ENCODE measurements at places on chromosomes 7 and 10.

DNA sequence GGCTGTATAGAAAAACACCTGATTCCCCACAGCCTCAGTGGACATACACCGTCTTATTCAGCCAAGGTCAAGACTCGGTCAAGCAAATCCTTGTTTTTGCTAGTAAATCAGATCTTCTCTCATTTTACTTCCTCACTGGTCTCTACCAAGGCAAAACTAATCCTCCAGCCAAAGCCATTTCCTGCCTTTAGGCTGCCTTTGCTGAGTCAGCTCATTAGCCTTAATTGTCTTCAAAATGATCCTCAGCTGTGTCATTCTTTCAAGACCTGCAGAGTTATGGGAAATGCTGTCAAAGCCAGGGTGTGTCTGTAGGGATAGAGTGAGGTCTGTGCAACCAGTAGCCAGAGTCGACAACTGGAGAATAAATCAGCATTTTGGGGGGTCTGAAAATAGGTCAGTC is 107.2 kb upstream of the FAM180A start:
- DNase-seq = no peak

- DNase-seq = no peak
These were observed 1229.5 kb downstream of the REEP3 start for GRCh38 chr10:64750672-64751071.

GRCh38 chr7:34849163-34849960 is 187.9 kb downstream of the DPY19L1 start:
- DNase-seq = no peak

GRCh38 chr7:150587551-150587950 is 20.4 kb downstream of the GIMAP4 start:
- DNase-seq = no peak

GRCh38 chr10:91803386-91804125 is 5.3 kb downstream of the TNKS2 start:
- no peak for DNase-seq

- DNase-seq = no peak
These were observed 363.6 kb downstream of the ANKRD30A start for GRCh38 chr10:37488792-37489657.

DNA sequence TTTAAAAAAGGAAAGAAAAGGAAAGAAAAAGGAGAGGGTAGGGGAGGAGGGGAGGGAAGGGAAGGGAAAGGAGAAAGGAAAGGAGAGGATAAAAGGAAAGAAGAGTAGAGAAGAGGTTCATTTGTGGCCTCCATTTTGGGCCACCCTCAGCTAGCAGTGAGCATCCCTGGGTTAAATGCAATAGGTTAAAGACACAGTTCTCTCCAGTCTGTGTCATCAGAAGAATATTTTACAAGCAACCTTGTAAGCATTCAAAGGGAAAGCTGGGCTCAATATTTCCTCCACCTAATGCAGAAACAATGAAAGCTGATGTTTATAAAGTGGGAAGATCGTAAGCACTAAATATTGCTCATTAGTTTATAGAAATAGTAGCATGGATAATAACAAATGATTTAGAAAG is 219.1 kb upstream of the PITRM1 start:
- DNase-seq = no peak

DNA sequence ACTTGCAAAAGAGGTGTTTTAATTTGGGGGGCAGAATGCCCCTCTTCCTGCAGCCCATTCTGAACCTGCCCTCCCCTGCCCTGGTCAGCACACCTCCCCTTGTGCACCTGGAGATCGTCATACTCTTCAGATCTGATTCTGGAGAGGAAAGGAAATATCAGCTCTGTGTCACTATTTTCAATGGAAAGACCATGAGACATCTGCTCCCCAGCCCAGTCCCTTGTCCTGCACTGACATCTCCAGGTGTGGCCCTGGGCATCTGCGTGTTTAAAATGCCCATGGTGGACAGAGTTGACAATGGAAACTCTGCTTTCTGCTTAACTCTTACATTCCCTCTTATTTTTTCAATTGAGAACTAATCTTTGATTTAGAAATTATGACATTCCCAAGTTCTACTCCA is 41.6 kb upstream of the RASGEF1A start:
- DNase-seq = no peak

DNA sequence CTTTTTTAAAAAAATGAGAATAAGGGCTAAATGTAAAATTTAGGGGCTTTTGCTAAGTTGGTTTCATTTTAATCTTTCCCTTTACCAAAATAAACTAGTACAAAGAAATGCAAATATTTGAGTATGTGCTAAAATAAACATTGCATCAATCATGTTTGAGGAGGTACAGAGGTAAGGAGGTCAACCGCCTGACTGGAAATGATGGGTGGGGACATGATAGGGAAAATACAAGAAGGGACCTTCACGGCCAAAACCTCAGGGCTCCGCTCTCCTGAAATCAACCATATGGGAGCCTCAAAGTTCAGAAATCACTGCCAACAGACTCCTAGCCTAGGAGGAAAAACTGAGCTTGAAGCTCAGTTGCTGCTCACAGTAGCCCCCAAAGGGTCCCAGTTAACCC is 207.6 kb downstream of the AHR start:
- no peak for DNase-seq

- no peak for DNase-seq
These were observed 339.5 kb downstream of the ELMO1 start for GRCh38 chr7:37109016-37109683.

GRCh38 chr10:110571093-110571743 is 3.7 kb downstream of the SMC3 start:
- DNase-seq = no peak

- no peak for DNase-seq
These were observed 1.2 kb downstream of the NSUN5 start for GRCh38 chr7:73307436-73307835.

GRCh38 chr7:83520726-83521125 is 128.2 kb downstream of the SEMA3E start:
- DNase-seq = no peak

GRCh38 chr7:35695473-35695850 is 527 bp upstream of the HERPUD2 start:
- DNase-seq = no peak

DNA sequence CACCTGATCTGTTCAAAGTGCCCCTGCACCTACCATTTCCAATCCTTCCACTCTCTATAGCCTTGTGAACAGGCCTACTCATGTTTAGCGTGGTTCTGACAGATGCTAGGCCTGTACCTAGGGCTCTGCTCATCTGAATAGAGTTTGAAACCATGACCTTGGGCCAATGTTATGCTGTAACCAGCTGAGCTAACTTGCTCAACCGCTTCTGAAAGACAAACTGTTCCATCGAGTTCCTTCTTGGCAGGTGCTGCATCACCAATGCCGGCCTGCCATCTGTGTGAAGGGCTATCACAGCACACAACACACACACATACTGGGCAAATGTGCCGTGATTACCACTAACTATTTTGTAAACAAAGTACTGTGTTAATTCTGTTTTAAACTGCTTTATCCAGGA is 419.0 kb upstream of the GALNT17 start:
- no peak for DNase-seq

DNA sequence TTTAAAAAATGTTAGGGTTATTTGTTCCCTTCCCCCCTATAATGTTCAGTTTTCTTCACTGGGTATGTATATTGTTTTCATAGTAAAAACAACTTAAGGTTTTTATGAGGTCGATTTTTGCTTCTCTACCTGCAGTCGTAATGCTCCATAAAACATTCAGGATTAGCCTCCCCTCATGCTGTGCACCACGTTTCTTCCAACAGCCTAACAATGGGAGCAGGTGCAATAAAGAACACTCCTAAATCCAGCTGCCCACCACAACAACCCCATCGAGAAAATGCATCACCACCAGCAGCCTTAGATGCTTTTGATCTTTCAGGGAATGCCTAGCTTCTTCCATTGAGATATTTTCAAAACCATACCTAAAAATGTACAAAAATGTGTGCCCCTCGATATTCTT is 111.1 kb downstream of the ADAM12 start:
- no peak for DNase-seq

- DNase-seq = no peak
These were observed 594 bp downstream of the CNNM1 start for GRCh38 chr10:99329554-99330346.

- DNase-seq = no peak
These were observed 49.2 kb downstream of the PWWP2B start for GRCh38 chr10:132446195-132446581.

DNA sequence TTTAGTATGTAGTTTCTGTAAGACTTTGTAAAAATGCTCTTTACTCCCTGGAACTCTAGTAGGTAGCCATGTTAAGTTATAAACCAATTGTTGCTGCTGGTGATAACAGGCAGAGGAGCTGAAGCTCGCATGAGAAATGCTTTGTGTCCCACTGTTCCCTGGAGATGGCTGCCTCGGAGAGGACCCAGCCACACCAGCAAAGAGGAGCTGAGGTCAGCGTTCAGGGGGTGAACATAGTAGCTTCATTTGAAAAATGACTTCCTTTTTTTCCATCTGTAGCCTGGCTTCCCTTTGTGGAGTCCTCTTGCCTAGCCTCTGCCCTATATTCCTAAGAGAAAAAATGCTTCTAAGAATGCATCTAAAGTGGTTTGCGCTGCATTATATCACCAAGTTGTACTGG is 20.3 kb downstream of the CELF2 start:
- DNase-seq = no peak

DNA sequence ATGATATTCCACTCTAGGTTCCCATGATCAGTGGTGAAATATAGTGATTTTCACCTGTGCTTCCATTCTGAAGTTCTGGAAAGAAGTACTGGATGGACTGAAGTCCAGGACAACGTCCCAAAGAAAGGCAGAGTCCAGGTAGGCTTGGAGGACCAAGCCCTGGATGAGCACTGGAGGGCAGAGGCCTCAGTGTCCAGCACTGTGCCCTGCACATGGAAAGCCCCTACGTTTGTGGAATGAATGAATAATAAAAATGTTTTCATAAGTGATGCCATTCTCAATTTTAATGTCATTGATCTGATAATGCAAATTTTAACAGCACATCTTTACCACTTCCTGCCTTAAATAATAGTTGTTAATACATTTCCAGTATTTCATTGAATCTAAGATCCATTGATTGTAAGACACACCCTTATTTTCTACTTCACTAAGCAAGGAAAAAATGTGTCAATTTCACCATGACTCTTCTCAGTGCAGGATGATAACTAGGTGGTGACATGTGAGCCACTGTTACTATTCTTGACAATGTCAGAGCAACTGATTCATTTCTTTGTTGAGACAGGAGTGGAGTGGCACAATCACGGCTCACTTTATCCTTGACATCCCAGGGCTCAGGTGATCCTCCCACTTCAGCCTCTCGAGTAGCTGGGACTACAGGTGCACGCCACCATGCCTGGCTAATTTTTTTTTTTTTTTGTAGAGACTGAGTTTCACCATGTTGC is 35.2 kb downstream of the ZNF783 start:
- no peak for DNase-seq

GRCh38 chr10:58517081-58517480 is 4.4 kb downstream of the BICC1 start:
- DNase-seq = no peak

DNA sequence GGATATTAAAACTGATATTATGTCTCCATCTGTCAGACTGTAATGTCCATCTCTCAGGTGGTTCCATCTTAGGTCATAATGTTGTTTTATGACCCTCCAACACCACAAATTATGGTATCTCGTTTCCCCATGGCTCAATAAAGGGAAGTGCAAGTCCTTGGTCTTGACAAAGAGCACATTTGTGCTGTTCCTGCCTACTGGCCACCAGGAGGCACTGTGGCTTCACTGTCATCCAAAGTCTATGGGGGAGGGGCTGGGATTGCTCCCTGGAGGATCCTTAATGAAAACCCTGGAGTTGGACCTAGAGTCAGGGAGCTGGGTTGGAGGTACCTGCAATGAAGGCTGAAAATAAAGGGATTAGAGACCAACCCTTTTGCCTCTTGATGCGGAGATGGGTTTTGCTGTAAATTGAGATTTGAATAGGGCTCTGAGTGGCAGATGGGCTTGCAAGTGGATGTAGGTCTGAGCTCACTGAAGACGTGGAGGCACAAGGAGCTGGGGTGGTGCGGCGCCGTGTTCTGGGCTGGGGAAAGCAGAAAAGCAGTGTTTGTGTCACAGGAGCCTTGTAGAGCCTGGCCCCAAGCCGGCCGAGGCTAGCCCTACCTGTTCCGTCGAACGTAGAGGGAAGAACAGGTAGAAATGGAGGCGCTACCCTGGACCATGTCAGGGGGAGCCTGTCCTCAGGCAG is 180.5 kb upstream of the PRSS58 start:
- DNase-seq = no peak

DNA sequence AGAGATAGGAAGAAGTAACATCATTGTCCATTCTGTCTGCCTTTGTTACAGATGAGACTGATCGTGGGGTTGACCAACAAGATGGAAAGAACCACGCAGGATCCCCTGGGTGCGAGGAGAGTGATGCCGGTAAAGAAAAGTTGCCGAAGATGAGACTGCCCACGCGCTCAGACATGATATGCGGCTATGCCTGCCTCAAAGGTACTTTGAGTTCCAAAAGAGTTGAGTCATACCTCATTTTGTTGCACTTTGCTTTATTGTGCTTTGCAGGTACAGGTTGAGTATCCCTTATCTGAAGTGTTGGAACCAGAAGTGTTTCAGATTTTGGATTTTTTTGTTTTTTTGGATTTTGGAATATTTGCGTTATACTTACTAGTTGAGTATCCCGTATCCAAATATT is 12.2 kb upstream of the CLCN1 start:
- DNase-seq = no peak

DNA sequence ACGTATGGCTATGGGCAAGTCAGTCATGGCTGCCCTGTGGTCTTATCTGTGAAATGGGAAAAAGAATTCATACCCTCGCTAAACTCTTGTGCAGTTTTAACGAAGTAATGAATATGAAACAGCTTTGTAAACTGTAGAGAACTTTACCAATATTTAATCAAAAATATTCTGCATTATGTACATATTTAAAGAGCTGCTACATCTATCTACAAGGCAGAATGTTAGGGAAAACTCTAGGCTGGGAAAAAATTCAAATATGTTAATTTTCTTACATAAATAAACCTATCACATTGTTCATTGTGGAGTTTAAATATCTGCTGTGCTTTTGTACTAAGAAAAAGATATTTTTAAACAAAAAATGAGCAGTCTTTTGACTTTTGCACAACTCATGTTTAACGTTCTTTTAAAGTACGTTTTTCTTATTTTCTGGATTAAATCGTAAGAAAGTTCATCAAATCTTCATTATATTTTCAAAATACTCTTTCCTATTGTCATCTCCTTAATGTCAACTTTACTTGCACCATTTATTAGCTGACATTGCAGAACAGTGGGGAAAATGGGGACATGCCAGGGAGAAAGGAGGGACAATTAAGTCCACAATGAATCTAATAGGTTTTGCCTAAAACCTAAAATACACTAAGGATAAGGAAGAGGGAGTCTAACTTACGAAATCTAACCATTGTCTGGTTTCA is 57.5 kb downstream of the ICA1 start:
- no peak for DNase-seq

- no peak for DNase-seq
These were observed 259.2 kb downstream of the GLRX3 start for GRCh38 chr10:130395248-130395936.

- no peak for DNase-seq
These were observed 748.7 kb upstream of the GALNT17 start for GRCh38 chr7:70383066-70383782.

DNA sequence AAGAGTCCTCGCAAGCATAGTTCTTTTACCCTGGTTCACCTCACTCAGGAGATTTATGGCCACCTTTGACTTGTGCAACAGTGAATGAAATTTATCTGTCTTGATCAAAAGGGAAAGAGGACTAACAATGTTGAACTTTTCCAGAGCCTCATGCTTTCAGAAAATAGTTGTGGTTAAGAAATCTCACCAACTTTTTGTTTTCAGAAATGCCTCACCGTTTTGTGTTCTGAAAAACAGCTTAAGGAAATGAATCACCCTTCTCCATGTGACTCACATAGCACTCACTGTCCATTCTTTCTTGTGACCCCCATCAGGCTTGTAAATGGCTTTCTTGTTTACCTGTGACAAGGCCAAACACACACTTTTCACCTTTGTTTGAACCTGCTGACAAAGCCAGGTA is 148.6 kb upstream of the FAM3C start:
- DNase-seq = no peak
